Sigmoid colon (tissue), 7 donors: ENCODE measurements at places on chromosomes 16 and 17.
A peak's percentile ranks its signal among the peaks of the same experiment; 100 is the strongest.

DNA sequence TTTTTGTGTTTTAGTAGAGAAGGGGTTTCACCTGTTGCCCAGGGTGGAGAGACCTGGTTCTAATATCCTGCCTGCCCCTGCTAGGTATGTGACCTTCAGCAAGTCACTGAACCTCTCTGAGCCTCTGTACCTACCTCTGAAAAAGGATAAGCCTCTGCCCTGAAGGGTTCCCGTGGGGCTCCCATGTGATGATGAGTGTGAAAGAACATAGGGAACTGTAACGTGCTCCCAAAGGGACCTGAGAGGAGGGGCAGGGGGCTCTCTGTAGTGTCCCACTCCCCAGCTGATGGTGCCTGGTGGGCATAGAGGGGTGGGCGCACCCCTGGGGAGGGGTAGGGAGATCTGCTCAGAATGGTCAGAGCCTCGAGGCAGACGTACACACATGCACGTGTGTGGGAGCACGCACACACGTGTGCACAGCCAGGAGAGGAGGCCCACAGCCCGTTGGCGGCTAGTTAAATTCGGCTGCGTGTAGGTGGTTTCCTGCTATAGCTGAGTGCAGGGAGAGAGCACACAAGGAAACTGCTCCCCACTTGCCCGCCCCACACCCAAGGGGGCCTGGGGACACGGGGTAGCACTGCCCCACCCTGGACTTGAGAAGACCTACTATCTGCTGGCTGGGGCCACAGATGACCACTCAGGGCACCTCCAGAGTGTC is 6.7 kb downstream of the KCNH4 start:
- H3K4me3 ChIP-seq, result no peak overlapping the region
- no peaks in the 10 kb centered on the region for H3K4me1 ChIP-seq
- no peaks in the 10 kb centered on the region for H3K27me3 ChIP-seq
- no peak for DNase-seq
- H3K27ac ChIP-seq, result no peak overlapping the region

DNA sequence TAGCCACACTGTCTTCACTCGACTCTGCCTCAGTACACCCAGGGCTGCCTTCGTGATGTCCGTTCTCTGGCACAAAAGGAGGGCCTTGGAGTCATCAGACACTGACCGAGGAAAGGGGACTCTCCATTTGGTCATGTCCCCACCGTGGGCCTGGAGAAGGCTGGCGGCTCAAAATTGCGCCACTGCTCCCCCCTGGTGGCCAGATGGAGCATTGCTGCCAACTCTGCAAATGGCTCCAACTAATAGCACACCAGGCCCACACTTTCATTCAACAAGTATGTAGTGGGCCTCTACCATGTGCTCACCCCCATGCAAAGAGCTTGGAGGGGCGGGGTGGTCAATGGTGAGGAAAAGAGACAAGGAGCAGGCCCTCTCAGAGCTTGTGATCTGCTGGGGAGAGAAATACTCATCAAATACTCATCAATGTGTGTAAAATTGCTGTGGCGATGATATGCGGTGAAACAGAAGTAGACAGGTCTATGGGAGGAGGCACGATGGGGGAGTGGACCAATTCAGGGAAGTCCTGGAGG is 5.2 kb upstream of the GRIN2C start:
- H3K4me1 ChIP-seq, result peaks cover 23% of the 10 kb centered on the region
- DNase-seq, result peak; percentile 87
- H3K27ac ChIP-seq, result no peak overlapping the region
- no peak overlapping the region for H3K4me3 ChIP-seq

DNA sequence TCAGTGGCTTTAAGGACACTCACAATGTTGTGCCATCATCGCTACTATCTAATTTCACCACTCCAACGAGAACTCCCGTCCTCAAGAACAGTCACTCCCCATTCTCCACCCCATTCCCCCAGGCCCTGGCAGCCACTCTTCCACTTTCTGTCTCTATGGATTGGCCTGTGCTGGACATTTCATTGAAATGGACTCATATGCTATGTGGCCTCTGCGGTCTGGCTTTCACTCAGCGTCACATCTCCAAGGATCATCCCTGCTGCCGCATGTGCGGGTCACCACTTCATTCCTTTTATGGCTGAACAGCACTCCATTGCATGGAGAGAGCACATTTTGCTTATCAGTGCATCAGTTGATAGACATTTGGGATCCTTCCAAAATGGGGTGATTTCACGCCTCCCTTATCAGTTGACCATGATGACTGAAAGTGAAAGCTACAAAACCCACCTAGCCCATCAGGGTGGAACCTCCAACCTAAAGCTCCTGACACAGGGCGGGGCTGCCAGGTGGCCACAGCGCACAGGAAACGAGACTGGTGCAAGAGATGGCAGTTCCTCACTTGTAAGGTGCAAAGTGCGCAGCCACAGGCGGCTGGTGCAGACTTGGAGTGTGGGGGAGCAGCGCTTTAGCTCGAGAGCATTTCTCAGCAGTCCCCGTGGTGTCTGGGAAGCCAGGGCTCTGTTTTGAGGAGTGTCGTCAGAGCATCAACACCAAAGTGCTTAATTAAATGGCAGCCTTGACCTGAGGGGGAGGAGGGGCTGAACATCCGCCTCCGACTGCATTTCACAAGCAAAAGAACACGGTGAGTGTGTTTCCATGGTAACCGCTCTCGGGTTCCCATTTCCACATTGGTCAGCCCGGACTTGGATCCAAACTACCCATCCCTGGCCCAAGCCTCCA is 23.8 kb downstream of the COTL1 start:
- no peaks in the 10 kb centered on the region for H3K36me3 ChIP-seq
- no peaks in the 10 kb centered on the region for H3K27me3 ChIP-seq
- peaks cover 10% of the 10 kb centered on the region for H3K4me1 ChIP-seq
- H3K27ac ChIP-seq, result no peak overlapping the region

- H3K4me3 ChIP-seq, result peak overlapping the region; percentile 63
- H3K27ac ChIP-seq, result peak overlapping the region; percentile 89
- peaks cover 36% of the 10 kb centered on the region for H3K4me1 ChIP-seq
- no peaks in the 10 kb centered on the region for H3K36me3 ChIP-seq
These were observed 979 bp downstream of the ABHD15 start for GRCh38 chr17:29565643-29566472.

DNA sequence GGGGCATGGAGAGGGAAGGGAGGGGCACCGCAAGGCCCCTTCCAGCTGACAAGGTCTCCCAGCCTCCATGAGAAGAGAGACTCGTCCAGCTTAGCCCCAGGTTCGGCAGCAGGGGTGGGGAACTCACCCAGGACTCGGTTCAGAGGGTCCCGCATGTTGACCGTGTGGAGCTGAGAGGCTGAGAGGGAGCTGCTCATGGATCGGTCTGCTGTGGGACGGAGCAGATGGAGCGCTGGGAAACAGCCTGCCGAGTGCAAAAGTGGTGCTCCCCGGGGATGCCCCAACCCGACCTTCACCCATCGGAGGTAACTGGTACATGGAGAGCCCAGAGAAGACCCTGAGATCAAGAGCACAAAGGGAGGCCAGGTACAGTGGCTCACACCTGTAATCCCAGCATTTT is 4.9 kb downstream of the CSF3 start:
- no peaks in the 10 kb centered on the region for H3K27me3 ChIP-seq
- H3K27ac ChIP-seq, result no peak overlapping the region
- no peak for DNase-seq
- peaks cover 50% of the 10 kb centered on the region for H3K36me3 ChIP-seq
- no peak overlapping the region for H3K4me3 ChIP-seq

GRCh38 chr16:12781777-12782176 is 21.9 kb downstream of the CPPED1 start:
- no peak overlapping the region for H3K27ac ChIP-seq
- H3K4me1 ChIP-seq, result no peaks in the 10 kb centered on the region
- no peak for DNase-seq
